Daoy (cell line): ENCODE measurements at places on chromosomes 16 and 17.

DNA sequence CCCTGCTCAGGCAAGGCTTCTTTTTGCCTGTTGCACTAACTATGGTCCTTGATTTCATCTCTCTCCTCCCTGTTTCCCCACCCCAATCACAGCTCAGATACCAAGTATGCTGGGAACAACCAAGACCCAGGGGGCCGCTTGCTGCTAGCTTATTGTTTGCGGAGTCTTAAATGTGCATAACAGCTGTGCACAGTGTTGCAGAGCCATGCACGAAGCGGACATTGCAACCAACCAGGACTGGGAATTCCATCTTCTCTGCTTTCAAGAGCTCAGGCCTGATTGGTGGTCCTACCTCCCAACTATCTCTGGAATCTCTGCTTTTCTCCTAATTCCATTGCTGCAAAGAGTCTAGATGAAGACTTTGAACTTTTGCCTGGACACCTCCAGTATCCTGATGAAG, 281.3 kb upstream of the TNRC6C start:
- DNase-seq: no peak

DNA sequence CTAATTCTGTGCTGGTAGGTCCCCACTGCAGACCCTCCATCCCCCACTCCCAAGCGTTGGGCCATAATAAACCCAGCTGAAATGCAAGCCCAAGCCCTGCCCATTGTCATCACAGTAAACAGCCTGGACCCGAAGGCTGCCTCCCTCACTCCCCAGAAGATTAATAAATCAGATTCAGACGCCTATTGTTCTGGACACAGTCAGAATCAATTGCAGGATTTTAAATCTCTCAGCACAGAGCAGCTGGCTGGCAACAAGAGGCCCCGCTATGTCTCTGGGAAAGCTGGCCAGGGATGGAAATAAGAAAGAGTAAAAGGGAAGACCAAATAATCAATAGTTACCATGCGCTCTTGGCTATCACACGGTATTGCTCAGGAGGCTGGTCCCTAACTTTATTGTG, 93.9 kb downstream of the C17orf67 start:
- no peak for DNase-seq

GRCh38 chr16:726438-727290, at the start of the genes CCDC78 and HAGHL:
CCDC78 (minus strand) TSS chr16:726443; CDS start chr16:726367, 76 bp downstream.
HAGHL (plus strand) TSS chr16:727106; CDS start chr16:727510, 404 bp downstream.
- DNase-seq: peak; percentile 67

DNA sequence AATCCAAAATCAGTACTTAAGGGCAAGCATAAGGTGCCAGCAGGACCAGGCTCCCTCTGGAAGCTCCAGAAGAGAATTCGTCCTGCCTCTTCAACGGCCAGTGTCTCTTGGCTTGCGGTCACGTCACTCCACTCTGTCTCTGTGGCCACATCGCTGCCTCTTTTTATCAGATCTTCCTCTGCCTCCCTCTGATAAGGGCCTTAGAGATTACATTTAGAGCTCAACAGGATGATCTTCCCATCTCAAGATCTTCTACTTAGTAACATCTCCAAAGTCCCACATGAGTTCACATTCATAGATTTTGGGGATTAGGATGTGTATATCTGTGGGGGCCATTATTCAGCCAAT, 16.9 kb downstream of the MPG start:
- no peak for DNase-seq

DNA sequence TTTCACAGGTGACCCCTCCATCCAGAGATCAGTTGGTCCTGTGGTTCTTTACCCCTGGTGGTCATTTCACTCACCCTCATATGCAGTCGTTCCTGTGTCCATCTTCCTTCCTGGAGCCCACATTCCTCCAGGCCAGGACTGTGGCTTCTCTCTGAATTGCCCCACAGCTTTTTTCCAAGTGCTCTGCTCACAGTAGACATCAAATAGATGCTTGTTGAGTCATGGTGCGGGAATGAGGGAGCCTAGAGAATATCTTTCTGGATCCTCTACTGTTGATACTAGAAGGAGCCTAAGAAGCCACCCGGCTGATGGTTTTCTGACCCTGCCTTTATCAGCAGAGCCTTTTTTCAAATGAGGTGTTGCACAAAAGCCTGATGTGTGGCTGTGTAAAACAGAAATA, 10.4 kb downstream of the USB1 start:
- no peak for DNase-seq

DNA sequence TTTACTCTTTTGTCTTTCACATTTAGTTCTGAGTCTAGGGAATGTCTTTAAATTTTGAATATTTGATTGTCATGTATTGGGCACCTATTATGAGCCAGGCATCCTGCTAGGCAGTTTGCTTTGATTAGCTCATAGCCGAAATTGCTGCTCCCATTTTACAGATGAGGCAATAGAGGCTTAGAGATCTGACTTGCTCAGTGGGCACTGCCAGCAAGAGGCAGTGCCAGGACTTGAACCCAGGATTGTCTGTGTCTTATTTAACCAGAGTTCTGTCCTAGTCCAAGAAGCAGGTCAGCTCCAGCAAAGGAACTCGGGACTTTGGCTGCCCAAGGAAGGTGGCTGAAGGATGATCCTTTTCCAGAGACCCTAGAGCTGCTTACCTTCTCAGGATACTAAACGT, 24.5 kb downstream of the BEAN1 start:
- DNase-seq: no peak

DNA sequence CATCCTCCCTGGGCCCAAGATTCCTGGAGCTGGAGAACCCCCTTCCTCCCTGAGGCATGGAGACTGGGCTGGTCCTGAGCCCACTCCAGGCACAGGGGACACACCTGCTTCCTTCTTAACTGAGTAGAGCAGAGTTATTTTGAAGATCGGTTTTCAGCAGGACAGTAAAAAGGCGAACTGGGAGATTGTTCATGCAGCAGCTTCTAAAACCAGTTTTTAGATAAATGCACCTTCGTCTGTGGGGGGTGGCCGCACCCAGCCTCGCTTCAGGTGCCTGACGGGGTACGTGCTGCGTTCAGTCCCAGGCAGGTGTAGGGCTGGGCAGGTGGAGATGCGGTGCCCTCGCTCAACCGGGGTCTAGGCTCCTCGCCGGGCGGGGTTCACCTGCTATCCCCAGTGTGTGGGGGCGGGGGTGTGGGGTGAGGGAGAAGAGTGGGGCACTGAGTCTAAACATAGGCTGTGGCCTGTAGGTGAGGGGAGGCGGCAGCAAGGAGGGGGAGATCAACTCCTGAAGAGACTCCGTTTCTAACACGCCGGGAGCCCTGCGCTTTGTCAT, 69.5 kb downstream of the JPH3 start:
- DNase-seq: no peak
